ENCODE measurements at places on chromosomes 12 and 14.

DNA sequence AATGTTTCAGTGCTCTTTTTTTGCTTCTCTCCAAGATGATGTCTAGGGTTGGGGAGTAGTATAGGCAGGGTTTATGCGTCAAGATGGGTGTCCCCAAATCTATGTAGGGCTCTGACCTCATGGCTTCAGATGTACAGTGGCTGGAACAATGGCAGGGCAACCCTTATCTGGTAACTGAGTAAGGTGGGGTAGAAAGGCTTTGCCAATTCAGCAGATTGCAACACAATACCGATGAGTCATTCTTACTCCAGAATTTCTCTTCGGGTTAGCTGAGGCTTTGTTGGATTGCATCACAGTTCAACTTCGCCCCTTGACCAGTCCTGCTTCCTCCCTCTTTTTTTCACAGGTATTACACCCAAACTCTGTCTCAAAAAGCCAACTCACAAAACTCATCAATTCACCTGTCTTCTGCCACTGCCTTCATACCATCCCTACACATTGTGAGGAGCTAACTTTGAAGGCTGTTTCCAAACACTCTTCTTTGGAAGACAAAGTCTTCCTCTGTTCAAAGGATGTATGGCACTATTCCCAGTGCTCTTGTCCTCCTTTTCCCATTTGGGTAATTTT, 190.2 kb upstream of the CNOT2 start:
- no peak for DNase-seq

GRCh38 chr12:122004633-122005071, 17.0 kb upstream of the BCL7A start:
- DNase-seq = no peak

- no peak for DNase-seq
These were observed 67.6 kb upstream of the CDKN3 start for GRCh38 chr14:54329082-54329695.

GRCh38 chr12:666766-667308, 3.6 kb upstream of the NINJ2 start:
- no peak for DNase-seq

GRCh38 chr12:12745576-12746211, 28.5 kb downstream of the CDKN1B start:
- no peak for DNase-seq

DNA sequence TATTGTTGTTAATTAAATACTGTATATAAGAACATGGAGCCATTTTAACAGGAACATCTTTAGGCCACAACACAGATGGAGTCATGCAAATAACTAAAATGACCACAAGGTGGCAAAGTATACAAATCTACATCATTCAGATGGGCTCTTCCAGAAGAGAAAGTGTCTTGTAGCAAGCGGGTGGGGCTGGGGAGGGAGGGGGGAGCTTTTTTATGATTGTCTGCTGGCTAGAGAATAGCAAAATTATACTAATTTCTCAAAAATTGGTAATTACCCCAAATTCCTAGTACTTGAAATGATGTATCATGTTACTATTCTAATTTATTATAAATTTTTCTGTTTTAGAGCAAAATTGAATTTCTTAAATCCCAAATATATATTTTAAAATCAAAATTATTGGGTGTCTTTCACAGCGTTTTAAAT, 378.7 kb downstream of the PRKD1 start:
- no peak for DNase-seq

GRCh38 chr12:124779161-124780141, 84.2 kb downstream of the SCARB1 start:
- DNase-seq = no peak

- DNase-seq = no peak
These were observed 943.5 kb downstream of the BCL11B start for GRCh38 chr14:98328496-98328895.

- DNase-seq = no peak
These were observed 25.1 kb downstream of the NCOR2 start for GRCh38 chr12:124542021-124542949.

- no peak for DNase-seq
These were observed 26.3 kb upstream of the TBC1D30 start for GRCh38 chr12:64798165-64798564.

- DNase-seq = no peak
These were observed 616.3 kb downstream of the LRFN5 start for GRCh38 chr14:42222924-42223471.

DNA sequence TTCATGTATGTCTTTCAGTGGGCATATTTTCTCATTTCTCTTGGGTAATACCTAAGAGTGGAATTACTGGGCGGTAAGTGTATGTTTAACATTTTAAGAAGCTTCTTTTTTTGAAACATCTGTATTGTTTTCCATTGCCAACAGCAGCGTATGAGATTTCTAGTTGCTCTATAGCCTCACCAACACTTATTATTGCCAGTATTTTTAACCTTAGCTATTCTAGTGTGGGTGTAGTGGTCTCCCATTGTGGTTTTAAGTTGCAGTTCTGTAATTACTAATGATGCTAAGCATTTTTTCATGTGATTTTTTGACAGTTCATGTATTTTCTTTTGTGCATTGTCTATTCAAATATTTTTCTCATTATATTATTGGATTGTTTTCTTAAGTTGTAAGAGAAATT, 101.9 kb upstream of the EEA1 start:
- DNase-seq = no peak

GRCh38 chr12:78229591-78230101, 399.0 kb downstream of the NAV3 start:
- no peak for DNase-seq

- no peak for DNase-seq
These were observed 1117.5 kb downstream of the AACS start for GRCh38 chr12:126182619-126183236.

GRCh38 chr14:73773441-73774240, 59.5 kb upstream of the PNMA1 start:
- DNase-seq = no peak

- no peak for DNase-seq
These were observed 58.2 kb downstream of the ALG10B start for GRCh38 chr12:38374751-38375150.

- no peak for DNase-seq
These were observed 2.0 kb downstream of the SYT10 start for GRCh38 chr12:33437598-33437997.

DNA sequence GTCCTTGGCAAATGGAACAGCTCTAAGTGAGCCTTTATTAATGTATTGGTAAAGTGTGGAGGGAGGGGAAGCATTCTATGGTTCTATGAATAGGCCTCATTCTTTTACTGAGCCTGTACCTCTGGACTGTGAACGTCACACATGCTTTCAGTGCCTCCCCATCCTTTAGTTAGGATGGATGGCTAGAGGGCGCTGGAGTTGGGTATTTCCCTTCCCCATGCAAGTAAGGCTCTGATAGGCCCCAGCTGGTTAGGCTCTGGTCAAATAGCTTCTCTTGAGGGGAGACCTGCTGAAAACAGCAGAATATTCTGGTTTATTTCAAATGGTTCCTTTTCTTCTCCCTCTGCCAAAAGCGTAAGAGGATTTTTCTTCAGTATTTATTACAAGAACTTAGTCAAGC, 860.9 kb upstream of the MDGA2 start:
- no peak for DNase-seq

DNA sequence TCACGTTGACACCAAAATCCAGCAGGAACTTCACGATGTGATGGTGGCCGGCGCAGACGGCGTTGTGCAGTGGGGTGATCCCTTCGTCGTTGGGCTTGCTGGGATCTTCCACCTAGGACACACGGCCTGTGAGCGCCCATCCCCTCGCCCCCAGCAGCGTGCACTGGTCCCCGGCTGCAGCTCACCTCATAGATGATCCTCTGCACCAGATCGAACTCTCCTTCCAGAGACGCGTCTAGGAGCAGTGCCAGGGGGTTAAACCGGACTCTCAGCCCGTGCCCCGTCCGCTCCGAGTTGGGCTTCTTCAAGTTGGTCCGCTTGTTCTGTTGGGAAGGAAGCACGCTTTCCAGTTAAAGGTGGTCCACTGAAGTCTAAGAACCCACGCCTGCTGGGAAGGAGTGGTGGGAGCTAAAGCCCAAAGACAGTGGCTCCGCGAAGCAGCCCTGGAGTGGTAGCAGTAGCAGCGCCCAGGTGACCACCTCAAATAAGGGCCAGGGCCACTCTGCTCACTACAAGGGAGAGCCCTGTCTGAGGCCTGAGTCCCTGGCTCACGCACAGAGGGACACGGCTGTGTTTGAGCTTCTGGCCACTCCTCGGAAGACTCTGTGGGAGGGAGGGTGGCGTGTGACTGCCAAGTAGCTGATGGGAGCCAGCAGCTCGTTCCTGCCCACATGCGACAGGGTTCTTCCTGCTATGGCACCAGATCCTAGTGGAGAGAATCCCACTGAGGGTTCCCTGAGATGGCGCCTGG, 23.3 kb downstream of the ZFYVE21 start:
- DNase-seq = no peak

GRCh38 chr12:19829100-19829853, 390.0 kb downstream of the AEBP2 start:
- no peak for DNase-seq

GRCh38 chr12:114403011-114403689, 2.8 kb downstream of the TBX5 start:
- DNase-seq = no peak

Data from memory B cell (primary cell).